GM12878 (cell line): ENCODE measurements at places on chromosomes 1 and 21. TPM values are rescaled to one million over a fixed set of nuclear protein-coding genes. Genes with fewer than 3 reads are reported as not detected.

DNA sequence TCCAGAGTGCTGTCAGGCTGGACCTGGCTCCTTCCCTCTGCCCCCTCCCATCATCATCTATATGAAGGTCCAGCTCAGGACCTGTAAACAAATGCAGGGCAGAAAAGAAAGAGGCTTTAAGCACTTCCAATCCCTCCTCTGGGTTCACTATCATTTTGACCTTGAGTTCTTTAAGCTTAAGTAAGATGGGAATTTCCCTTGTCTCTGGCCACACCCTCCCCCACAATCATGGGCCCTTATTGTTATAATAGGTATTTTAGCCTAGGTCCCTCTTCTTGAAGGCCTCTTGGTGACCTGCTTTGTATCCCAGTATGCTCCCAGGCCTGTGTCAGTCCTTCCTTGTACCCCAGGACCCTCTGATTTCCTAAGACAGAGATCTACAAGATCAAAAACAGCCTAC, 45.1 kb upstream of the EPS15 start:
- H3K4me1 ChIP-seq = peaks cover 21% of the 10 kb centered on the region
- no peak for DNase-seq
- H3K36me3 ChIP-seq = no peaks in the 10 kb centered on the region
- no peak overlapping the region for H3K4me3 ChIP-seq

GRCh38 chr1:12607263-12607662, 10.7 kb downstream of the DHRS3 start:
- no peaks in the 10 kb centered on the region for H3K4me1 ChIP-seq
- no peaks in the 10 kb centered on the region; the same call in 1 of the 2 replicates for H3K27me3 ChIP-seq
- no peak overlapping the region for H3K4me3 ChIP-seq
- DNase-seq = no peak
- no peaks in the 10 kb centered on the region for H3K36me3 ChIP-seq

DNA sequence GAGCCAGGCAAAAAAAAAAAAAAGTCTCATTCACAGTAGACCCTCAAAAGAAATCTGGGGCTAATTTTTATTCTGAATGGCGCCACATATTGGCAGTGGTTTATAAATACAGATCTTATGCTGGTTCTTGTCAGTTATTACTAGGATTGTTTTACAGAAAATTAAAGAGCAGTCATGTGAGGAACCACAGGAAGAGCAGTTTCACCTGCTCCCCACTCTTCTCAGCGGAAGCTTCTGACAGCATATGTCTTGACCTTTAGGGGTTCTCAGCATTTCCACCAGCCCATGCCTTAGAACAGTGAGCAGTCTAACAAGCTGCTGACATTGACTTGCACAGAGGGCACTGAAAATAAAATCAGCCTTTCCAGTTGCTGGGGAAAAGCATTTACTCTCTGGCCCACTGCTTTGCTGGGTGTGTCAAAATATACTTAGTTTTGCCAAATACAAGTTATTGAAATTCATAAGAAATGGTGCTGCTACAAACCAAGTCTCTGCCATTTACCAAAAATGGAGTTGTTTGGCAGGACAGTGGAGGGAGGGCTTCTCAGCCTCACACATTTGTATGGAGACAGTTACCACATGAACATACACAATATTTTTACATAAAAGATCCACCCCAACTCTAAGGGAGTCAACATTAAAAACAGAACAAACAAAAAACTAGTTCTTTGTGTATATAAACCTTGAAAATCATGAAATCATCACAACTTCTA, 144.2 kb downstream of the SYT2 start:
- no peak overlapping the region for H3K27ac ChIP-seq
- peaks cover 33% of the 10 kb centered on the region for H3K4me1 ChIP-seq
- no peaks in the 10 kb centered on the region; the same call in 1 of the 2 replicates for H3K36me3 ChIP-seq
- H3K4me3 ChIP-seq = no peak overlapping the region

DNA sequence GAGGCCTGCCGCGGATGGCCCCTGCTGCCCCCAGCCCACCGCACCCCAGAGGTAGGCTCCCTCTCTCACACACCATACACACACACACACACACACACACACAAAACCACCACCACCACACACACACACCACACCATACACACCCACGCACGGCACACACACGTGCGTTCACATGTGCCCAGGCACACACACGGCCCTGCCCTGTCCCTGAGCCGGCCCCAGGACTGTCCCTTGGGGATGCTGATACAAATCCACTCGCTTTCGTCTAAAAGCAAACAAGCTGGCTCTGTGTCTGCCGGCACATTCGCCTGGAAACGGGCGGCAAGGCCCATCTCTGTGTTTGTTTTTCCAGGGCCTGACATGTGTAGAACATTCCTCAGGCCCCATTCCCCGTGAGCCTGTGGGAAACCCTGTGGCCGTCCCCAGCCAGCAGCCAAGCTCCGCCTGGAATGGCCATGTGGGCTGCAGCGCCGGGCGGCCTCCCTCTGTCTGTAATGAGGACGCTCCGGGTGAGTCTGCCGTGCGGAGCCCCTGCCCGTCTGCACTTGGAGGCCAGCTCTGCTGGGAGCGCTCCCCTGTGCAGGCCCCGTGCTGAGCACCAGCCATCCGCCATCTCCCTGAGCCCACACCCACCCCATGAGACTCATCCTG, 67.4 kb downstream of the DMRTB1 start:
- no peaks in the 10 kb centered on the region for H3K27me3 ChIP-seq
- DNase-seq = no peak
- H3K4me3 ChIP-seq = no peak overlapping the region
- no peaks in the 10 kb centered on the region for H3K36me3 ChIP-seq

DNA sequence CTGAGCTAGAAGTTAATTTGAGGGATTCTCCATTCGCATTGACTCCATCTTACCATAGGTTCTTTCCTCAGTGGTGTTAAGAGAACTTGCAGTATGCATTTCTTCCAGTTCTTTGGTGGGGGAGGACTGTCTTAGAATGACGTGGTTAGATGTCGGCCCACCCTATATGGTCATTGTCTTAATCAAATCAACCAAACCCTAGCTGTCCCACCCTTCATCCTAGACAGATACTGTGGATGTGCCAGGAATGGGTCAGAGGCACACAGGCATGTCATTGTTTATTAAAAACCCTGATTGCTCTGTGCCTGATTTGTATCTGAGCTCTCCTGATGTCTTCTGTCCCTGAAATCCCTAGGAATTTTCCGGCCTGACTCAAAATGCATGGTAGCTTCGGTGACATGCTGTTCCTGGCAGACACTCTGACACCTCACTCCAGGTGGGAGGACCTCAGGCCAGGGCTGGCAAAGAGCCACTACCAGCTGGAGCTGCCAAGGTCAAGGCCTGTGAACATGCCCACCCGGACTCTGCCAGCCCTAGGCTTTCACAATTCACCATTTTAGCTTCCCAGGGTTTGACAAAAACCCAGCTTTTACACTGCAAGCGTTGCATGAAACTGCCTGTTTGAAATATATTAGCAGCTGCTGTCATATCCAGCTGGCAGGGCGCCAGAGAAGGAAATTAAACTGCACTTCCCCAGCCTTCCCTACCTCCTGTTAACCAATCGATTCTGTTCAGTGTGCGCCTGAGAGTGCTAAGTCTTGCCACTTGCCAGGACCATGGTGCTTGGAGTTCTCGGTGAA, 134.0 kb downstream of the FAM78B start:
- DNase-seq = no peak
- no peak overlapping the region for H3K4me3 ChIP-seq
- H3K4me1 ChIP-seq = no peaks in the 10 kb centered on the region
- H3K27ac ChIP-seq = no peak overlapping the region
- H3K27me3 ChIP-seq = no peaks in the 10 kb centered on the region

- no peak for DNase-seq
- no peaks in the 10 kb centered on the region for H3K27me3 ChIP-seq
- no peak overlapping the region for H3K4me3 ChIP-seq
- no peak overlapping the region for H3K27ac ChIP-seq
- H3K36me3 ChIP-seq = no peaks in the 10 kb centered on the region
Observed at GRCh38 chr1:57451516-57451915, 27.7 kb upstream of the DAB1 start.

DNA sequence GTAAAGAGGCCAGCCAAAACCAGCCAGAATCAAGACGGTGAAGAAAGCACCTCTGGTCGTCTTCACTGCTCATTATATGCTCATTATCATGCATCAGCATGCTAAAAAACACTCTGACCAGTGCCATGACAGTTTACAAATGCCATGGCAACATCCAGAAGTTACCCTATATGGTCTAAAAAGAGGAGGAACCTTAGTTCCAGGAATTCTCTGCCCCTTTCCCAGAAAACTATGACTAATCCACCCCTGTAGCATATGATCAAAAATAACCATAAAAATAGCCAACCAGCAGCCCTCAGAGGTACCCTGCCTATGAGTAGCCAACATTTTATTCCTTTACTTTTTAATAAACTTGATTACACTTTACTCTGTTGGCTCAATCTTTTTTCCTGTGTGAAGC, 34.2 kb upstream of the PBX1 start:
- no peaks in the 10 kb centered on the region for H3K36me3 ChIP-seq
- H3K27me3 ChIP-seq = no peaks in the 10 kb centered on the region
- no peak overlapping the region for H3K27ac ChIP-seq
- no peaks in the 10 kb centered on the region for H3K4me1 ChIP-seq
- H3K4me3 ChIP-seq = no peak overlapping the region

DNA sequence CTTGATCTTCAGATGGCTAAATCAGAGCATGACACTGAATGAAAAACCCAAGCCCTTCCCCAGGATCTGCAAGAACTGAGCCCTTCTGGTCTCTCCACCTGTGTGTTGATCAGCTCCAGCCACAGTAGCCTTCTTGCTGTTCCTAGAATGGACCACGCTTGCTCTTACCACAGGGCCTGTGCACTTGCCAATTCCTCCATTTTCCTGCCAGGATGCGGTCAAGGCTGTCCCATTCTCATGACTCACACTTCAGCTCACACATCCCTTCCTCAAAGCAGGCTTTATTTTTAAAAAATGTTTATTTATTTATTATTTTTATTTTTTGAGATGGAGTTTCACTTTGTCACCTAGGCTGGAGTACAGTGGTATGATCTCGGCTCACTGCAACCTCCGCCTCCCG, 43.6 kb upstream of the GRHL3 start:
- H3K36me3 ChIP-seq = no peaks in the 10 kb centered on the region
- H3K4me1 ChIP-seq = 0 out of 2 replicates have a peak, but pooled peaks cover 4% of the 10 kb centered on the region
- no peak overlapping the region for H3K4me3 ChIP-seq
- DNase-seq = no peak

DNA sequence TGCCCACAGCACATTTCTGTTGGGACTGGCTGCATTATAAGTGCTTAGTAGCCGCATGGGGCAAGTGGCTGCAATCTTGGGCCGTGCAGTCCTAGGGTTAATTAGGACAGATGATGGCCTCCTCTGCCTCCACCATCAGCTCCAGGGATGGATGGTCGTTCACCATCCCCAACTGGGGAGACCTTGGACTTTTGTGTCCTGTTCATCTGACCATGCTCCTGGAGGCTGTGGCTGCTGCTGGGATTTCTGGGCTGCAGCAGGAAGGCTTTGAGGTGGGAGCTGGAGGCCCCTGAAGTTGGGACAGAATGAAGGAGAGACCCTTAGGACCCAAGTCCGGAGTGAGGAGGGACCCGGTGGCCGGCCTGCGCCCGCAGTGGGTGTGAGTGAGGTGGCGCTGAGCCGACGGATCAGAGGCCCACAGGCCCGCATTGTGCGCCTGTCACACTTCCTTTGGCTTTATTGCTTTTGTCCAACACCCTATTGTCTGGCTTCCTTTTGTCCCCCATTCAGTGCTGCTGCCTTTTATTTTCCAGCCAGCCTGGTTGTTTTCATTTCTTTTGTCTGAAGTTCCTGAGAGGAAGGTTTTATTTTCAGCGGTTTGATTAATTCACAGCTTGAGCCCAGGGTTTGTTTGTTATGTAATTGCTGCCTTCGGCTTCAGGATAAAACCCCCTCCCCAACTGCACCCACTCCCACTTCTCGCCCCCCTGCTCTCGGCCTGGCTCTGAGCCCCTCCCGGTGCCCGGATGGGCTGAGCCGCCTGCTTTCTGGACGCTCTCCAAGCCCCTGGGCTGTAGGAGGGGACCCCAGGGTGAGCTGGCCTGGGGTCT, 35.6 kb downstream of the SOX13 start:
- H3K27me3 ChIP-seq = peaks cover 1% of the 10 kb centered on the region; the same call in 1 of the 2 replicates
- H3K4me3 ChIP-seq = no peak overlapping the region
- H3K27ac ChIP-seq = no peak overlapping the region
- H3K36me3 ChIP-seq = no peaks in the 10 kb centered on the region

GRCh38 chr1:19768353-19769210, 31.1 kb downstream of the TMCO4 start:
- H3K4me3 ChIP-seq = no peak overlapping the region
- no peak overlapping the region for H3K27ac ChIP-seq
- no peaks in the 10 kb centered on the region for H3K27me3 ChIP-seq

- H3K4me1 ChIP-seq = no peaks in the 10 kb centered on the region
- H3K27me3 ChIP-seq = no peaks in the 10 kb centered on the region; the same call in 1 of the 2 replicates
- no peak for DNase-seq
Observed at GRCh38 chr1:1627261-1627828, 4.6 kb upstream of the MMP23B start.

DNA sequence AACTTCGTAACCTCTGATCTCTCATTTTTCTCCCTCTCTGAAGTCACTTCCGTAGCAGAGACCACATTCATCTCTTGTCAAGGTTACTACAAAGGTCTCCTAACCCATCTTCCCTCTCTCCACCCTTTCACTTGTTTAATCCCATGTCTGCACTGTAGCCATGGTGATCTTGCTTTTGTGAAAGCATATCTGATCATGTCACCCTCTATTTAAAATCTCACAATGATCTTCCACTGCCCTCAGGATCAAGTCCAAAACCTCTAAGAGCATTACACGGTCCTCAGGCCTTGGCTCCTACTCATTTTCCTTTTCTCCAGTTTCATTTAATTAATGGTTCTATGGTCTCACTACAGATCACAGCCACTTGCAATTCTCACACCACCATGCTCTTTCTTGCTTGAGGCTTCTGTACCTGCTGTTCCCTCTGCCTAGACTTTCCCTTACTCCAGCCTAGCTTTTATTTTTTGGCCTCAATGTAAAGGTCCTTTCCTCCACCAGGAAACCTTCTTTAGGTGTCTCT, 12.1 kb downstream of the ARHGEF11 start:
- no peak overlapping the region for H3K4me3 ChIP-seq
- H3K36me3 ChIP-seq = no peaks in the 10 kb centered on the region
- H3K4me1 ChIP-seq = no peaks in the 10 kb centered on the region; the same call in 1 of the 2 replicates
- DNase-seq = no peak
- H3K27ac ChIP-seq = no peak overlapping the region
- H3K27me3 ChIP-seq = no peaks in the 10 kb centered on the region

COL8A2 gene
- total RNA-seq = 0.08 TPM in 1 of 2 replicates, not detected in the other

CLEC20A gene
- not detected in 2 replicates for total RNA-seq

IFT25 gene
- 52.2 and 55.7 TPM in 2 replicates for total RNA-seq

SPSB1 gene
- total RNA-seq = 0.74 and 1.1 TPM in 2 replicates

FCAMR gene
- total RNA-seq = not detected in 2 replicates

SAMD13 gene
- total RNA-seq = 0.85 and 0.98 TPM in 2 replicates

RHD gene
- total RNA-seq = 0.13 TPM in 1 of 2 replicates, not detected in the other
